ENCODE measurements at places on chromosomes 4 and X. TPM values are rescaled to one million over a fixed set of nuclear protein-coding genes. Genes with fewer than 3 reads are reported as not detected.

Gene FGFBP1
- total RNA-seq: not detected

Gene ADH1B
- total RNA-seq: 33.4 TPM

Gene DIPK2B
- 10.4 TPM for total RNA-seq

Gene NAA11
- not detected for total RNA-seq

Gene CHRDL1
- 12.5 TPM for total RNA-seq

Gene GAGE12F
- not detected for total RNA-seq

Gene MAGEC2
- not detected for total RNA-seq

Gene SLC9B1
- 15.7 TPM for total RNA-seq

Gene SGMS2
- 13.0 TPM for total RNA-seq

Gene AREG
- not detected for total RNA-seq

Gene TMPRSS11D
- not detected for total RNA-seq

Gene ETDB
- total RNA-seq: not detected

Gene PARM1
- total RNA-seq: 28.7 TPM

Gene COX7B2
- not detected for total RNA-seq

Gene DGKK
- not detected for total RNA-seq

Gene MAGEA2B
- total RNA-seq: not detected

Gene SHROOM2
- 2.1 TPM for total RNA-seq

Measured in skeletal muscle tissue (tissue), 5 donors.